ENCODE measurements at places on chromosomes 5 and 9.

- no peak for DNase-seq
Measured at GRCh38 chr5:54841481-54841880, 143.9 kb downstream of the ESM1 start.

GRCh38 chr5:170736966-170737365 lies 46.6 kb upstream of the GABRP start:
- no peak for DNase-seq

- DNase-seq, result no peak
Measured at GRCh38 chr5:153404747-153405146, 85.7 kb upstream of the GRIA1 start.

DNA sequence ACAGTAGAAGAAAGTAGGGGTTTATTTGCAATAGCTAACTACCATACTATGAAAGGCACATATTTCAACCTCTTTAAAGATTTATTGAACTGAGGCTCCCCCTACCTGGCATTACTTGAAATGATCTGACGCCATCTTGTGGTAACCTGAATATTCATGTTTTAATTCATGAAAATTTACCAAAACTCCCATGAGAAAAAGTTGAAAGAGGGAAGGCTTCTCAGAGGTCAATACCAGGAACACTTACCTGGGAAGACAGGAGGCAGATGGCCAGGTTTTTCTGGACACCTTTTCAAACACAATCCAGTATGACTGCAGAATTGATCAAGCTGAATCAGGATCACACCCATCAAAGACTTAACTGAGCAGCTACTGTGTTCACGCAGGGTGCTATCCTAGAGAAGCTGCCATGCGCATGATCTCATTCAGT lies 9.4 kb downstream of the PRELID2 start:
- no peak for DNase-seq

- DNase-seq, result no peak
Measured at GRCh38 chr5:21219251-21219650, 1231.3 kb upstream of the CDH18 start.

DNA sequence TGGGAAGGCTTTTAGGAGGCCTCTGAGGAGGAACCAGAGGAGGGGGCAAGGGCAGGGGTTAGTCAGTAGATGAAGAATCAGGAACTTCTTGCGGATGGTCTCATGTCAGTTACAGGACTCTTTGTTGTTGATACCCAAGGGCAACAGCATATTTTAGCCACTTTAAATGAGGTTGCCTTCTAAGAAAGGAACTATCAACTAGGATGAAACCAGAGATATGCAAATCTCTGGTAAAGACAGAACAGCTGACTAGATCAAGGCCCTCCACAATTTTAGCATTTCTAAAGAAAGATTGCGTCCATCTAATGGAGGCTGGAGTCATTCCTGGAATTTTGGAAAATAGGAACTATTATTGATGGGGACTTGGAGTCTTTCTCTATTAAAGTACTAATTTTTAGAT lies 57.7 kb upstream of the KLF4 start:
- no peak for DNase-seq
